ENCODE measurements at places on chromosomes 7 and 10.

DNA sequence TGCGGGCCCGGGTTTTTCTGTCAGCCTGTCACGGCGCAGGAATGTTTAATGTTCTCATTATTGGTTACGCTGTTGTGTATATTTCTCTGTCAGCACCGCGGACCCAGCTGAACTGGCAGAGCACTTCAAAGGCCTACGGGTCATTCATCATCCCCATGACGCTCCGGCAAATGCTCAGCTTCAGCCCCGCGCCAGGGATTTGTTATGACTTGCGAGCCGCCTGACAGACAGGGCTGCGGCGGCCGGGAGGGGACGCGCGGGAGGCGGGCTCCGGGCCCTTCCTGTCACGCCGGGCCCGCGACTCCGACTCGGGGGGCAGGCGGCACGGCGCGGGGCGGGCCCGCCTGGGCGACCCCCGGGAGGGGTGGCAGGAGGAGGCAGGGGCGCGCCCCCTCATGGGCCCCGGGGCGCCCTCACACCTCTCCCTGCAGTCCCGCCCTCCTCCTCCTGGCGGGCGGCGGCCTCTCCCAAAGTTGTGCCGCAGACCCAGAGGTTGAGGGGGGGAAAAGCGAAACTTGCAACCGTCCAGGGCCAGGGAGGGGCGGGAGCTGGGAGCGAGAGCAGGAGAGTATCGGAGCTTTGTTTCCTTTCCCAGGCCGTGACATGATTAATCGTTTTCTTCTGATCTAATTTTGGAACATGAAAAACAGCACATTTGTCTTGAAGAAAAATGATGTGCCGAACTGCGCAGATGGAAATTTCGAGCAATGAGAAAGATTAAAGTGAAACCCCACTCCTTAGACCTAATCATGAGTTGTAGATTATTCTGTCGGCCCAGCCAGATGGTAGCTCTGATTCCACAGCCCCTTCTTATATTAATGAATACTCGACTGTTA lies 59.3 kb upstream of the COMTD1 start:
- DNase-seq: peak; percentile 89

DNA sequence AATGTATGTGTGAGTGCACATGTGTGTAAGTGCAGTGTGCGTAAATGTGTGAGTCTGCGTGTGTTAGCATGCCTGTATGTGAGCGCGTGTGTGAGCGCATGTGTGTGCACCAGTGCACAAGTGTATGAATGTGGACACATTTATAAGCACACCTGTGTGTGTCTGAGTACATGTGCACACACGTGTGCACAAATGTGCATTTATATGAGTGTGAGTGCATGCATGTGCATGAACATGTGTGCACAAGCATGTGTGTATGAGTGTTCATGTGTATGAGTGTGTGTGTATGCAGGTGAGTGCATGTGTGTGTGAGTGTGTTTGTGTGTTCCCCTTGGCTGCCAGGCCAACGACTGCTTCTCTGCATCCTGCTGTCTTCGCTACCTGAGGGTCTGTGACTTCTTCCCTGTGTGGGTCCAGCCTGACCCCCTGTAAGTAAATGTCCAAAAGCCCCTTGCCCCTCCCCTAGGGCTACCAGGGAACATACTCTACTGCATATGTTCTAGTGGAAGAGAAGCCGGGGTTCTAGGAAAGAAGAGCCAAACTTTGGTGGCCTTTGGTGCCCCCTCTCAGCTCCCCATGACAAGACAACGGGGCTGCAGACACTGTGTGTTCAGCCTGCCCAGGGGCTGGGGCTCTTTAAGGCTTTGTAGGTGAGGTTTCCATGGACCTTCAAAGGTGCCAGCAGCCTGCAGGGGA lies 17.0 kb downstream of the GOLGA7B start:
- no peak for DNase-seq

DNA sequence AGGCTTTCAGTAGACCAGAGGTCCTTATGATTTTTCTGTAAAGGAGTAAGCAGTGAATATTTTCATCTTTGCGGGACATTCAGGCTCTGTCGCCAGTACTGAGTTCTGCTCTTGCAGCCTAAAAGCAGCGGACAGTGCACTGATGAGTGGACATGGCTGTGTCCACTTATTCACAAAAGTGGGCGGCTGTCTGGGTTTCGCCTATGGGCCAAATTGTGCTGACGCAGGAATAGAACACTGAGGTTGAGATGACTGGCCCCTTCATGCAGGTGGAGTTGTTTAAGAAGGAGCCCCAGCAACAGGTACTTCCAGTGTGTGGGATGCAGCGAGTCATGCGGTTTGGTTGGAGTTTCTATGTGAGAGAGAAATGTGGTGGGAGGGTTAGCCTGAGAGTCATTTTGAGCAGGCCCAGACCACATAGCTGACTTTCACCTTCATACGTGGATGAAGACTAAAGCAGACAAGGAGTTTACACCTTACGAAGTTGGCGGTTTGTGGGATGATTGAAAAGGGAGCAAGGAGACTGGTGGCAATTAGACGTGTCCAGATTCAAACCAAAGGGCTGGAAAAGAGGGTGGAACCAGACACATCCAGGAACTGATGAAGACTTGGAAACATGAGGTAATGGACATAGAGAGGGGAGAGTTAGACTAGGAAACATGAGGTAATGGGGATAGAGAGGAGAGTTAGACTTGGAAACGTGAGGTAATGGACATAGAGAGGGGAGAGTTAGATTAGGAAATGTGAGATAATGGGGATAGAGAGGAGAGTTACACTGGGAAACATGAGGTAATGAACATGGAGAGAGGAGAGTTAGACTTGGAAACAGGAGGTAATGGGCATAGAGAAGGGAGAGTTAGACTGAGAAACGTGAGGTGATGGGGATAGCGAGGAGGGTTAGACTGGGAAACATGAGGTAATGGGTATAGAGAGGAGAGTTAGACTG lies 38.2 kb downstream of the WDR37 start:
- DNase-seq: no peak

DNA sequence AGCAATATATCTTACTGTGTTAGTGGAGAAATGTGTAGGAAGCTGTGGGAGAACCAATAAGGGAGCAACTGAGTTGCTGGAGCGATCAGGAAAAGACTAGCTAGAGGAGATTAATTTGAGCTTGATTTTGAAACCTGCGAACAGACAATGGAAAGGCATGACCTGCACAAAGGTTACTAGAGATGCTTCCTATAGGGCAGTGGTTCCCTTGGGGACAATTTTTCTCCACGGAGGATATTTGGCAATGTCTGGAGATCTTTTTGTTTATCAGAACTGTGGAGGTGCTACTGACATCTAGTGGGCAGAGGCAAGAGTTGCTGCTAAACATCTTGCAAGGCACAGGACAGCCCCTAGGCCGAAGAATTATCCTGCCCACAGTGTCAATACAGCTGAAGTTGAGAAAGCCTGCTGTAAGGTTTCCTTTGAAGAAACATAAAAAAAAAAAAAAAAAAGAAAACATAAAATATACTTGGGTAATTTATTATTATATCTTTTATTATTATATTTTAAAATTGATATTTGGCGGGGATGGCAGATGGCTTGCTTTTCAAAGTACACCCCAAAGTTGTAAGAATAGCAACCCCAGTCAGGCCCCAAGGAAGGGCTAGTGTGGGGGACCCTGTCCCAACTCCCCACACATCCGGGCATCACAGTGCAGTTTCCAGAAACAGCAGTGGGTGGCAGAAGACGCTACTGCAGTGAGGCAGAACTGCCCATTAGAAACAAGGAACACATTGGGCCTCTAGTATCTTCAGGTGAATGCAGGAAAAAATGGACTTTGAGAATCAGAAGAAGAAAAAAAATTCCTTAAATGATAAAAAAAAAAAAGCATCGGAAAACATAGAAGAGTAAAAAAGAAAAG lies 481.6 kb downstream of the SH2D4B start:
- DNase-seq: peak; percentile 5

GRCh38 chr7:7798510-7798909 lies 80.1 kb upstream of the RPA3 start:
- no peak for DNase-seq

DNA sequence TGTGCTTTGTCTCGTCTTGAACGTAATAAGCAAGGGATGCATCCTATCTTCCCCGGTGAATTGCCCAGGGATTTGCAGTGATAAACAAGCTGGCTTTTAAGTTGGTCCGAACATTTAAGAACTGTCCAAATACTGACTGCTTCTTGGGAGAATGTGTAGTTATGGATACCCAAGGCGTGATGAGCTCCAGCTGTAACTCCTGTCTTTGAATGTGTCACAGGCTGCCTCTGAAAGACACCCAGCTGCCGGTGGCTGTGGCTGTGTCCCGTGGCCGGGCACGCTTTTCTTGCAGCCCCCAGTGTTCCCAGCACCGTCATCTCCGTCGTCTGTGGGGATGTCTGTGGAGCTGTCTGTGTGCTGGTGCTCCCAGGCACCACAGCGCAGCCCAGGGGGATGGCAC lies 118.1 kb downstream of the GLRX3 start:
- no peak for DNase-seq

GRCh38 chr7:131302876-131303707 lies 24.6 kb upstream of the MKLN1 start:
- DNase-seq: peak; percentile 28

- DNase-seq: no peak
Measured at GRCh38 chr7:112132051-112132694, 74.0 kb downstream of the DOCK4 start.

DNA sequence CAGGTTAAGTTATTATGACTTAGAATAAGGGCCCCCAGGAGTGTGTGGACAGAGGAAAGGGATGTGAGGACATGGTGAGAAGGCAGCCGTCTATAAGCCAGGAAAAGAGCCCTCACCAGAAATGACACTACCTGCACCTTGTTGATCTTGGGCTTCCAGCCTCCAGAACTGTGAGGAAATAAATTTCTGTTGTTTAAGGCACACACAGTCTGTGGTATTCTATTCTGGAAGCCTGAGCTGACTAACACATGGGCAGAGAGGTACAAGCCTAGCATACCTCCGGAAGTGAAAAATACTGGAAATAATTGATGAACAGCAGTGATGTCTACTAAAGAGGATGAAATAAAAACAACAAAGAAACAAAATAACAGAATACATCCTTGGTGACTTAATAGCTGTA lies 46.1 kb upstream of the GRB10 start:
- no peak for DNase-seq
